ENCODE measurements at places on chromosomes 2 and 18. TPM values are rescaled to one million over a fixed set of nuclear protein-coding genes. Genes with fewer than 3 reads are reported as not detected.

- DNase-seq: no peak
Observed at GRCh38 chr2:162073888-162074631, at the start of gene DPP4. DPP4 (minus strand) TSS chr2:162074215; CDS start chr2:162073981, 234 bp downstream.

- no peak for DNase-seq
Observed at GRCh38 chr2:207502577-207503198, 27.1 kb upstream of the CREB1 start.

DNA sequence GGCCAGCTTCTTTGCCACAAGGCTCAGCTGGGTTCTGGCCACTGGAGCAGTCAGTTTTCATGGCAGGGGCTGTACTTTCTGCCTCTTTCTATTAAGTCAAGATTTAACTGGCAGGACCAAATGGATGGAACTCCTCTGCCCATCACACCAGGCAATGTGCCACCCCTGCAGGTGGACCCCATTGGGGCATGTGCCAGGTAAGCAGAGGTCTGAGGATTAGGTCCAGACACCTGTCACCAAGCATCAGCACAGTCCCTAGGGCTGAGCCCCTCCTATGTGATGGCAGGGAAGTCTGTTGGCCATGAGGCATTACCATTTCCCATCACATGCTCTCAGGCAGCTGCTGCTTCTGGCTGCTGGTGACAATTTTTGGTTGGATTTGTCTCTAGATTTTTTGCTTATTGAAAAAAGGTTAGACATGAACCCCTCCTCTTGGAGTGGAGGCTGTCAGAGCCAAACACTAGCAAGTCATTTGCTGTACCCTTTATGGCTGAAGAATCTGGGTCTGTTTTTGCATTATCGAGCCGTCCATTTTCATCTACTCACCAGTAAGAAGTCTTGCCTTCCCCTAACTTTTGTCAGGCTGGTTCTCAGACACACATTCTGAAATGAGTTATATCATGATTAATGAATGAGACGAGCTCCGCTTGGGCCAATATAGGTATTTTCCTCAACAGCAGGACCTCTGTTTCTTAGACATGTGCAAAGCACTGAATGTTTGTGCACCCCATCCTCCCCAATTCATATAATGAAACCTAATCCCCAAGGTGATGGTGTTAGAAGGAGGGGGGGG is 328.0 kb downstream of the TSN start:
- DNase-seq: no peak

- DNase-seq: no peak
Observed at GRCh38 chr2:100253786-100254185, 68.5 kb downstream of the LONRF2 start.

PPP1R1C gene
- not detected for total RNA-seq

WDR7 gene
- total RNA-seq: 19.7 TPM

GRCh38 chr2:78304678-78305077 is 720.8 kb upstream of the REG3G start:
- DNase-seq: no peak
